ENCODE measurements at places on chromosomes 6 and 20.

DNA sequence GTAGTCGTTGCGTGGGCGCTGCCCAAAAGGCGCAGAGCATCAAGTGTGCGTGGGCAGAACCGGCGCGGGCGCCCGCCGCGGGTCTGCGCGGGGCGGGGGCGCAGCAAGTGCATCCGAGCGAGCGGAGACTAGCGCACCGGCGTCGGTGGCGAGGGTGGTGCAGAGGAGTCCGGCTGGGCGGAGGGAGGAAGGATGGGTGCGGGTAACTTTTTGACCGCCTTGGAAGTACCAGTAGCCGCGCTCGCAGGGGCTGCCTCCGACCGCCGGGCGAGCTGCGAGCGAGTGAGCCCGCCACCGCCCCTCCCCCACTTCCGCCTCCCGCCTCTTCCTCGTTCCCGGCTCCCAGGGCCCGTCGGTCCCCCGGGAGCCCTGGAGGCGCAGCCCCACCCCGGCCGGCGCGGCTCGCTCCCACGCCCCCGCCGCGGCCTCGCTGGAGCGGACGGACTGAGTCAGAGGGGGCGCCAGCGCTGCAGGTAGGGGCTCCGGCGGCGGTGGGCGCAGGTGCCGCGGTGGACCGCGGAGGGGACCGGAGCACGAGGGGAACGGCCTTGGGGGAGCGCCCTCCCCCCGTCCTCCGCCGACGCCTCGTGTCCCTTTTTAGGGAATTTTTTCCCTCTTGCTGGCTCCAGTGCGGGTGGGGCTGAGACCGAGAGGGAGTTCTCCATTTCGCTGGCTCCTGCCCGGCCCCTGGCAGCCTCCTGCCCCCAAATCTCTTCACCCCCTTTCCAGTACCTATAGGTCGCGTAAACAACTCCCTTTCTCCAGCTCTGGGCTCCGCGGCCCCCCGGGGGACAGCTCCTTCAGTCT, 1.6 kb upstream of the DBNDD2 start:
- no peak for DNase-seq

- no peak for DNase-seq
Observed at GRCh38 chr6:100261486-100261885, 203.2 kb downstream of the SIM1 start.

GRCh38 chr6:14386668-14387067, 269.1 kb downstream of the CD83 start:
- no peak for DNase-seq

- DNase-seq: no peak
Observed at GRCh38 chr6:11412616-11413015, 124.9 kb upstream of the TMEM170B start.

GRCh38 chr6:79750806-79751205, 119.7 kb downstream of the SH3BGRL2 start:
- no peak for DNase-seq

- DNase-seq: no peak
Observed at GRCh38 chr6:134183844-134184243, 131.4 kb upstream of the SLC2A12 start.

DNA sequence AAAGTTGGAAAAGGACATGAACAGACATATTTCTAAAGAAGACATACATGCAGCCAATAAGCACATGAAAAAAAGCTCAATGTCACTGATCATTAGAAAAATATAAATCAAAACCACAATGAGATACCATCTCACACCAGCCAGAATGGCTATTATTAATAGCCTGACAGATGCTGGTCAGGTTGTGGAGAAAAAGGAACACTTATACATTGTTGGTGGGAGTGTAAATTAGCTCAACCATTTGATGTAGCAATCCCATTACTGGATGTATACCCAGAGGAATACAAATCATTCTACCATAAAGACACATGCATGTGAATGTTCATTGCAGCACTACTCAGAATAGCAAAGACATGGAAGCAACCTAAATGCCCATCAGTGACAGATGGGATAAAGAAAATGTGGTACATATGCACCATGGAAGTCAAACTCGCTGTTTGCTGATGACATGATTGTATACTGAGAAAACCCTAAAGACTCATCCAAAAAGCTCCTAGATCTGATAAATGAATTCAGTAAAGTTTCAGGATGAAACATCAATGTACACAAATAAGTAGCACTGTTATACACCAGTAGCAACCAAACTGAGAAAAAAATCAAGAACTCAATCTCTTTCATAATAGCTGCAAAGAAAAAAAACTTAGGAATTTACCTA, 196.8 kb downstream of the ADGB start:
- DNase-seq: no peak

GRCh38 chr6:151477726-151478125, 16.1 kb upstream of the CCDC170 start:
- no peak for DNase-seq

GRCh38 chr6:129766959-129767728, 57.2 kb upstream of the ARHGAP18 start:
- peak; percentile 61 for DNase-seq

GRCh38 chr6:25042536-25042935, 106.8 kb upstream of the RIPOR2 start:
- DNase-seq: no peak

DNA sequence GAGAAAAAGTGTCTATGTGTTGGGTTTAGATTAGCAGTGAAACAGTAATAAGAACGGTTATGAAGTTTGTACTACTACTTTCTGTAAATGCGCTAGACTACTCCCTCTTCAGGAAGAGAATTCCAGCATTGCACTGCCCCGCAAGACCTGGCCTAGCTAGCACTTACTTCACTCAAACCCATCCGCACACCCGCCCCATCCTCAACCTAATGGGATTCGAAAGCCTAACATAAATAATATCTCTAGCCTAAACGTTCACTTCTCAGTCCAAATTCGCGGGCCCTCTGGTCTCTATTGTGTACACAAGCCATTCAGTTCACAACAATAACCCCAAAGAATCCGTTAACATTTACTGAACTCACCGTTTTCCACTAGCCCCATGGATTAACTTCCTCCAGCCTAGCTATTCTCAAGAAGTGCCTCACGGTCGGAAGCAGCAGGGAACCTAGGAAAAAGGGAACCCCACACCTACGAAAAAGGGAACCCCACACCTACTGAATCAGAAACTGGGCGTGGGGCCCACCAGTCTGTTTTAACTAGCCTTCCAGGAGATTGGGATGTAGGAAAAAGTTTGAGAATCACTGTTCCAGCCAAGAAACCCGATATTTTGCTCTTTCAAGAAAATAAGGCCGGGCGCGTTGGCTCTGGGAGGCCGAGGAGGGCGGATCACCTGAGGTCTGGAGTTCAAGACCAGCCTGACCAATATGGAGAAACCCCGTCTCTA, 45.4 kb upstream of the BTN3A2 start:
- no peak for DNase-seq

- no peak for DNase-seq
Observed at GRCh38 chr6:109443425-109443950, 3.0 kb downstream of the SMPD2 start.

DNA sequence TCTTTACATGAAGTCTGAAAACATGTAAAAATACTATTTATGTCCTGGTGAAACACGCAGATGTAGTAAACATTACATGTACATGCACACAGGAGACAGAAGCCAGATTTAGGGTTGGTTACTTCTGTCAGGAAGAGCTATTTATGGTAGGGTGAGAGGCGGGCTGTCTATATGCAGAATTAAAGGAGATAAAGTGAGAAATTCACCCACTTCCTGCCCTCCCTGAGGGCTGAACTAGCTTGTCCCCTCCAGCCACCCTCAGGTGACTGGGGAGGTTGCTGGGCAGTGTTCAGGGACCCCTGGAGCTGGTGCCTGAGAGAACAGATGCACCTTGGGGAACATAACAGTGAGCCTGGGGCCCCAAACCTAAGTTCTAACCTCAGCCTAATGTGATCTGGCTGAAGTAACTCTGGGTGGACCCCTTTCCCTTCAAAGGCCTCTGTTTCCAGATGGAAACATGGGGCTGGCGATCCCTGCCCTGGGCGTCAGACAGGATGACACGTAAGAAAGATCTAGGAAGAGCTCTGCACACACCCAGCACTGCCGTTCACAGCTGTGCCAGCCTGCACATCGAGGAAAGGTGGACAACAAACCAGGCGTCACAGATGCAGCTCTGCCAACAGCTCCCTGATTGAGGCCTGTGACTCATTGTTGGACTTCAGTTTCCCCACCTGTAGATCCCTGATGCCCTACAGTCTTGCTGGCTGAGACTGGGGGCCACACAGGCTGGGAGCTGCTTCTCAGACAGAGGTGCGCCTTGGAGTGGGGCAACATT, 1.3 kb downstream of the PI16 start:
- no peak for DNase-seq

- no peak for DNase-seq
Observed at GRCh38 chr20:38143646-38144554, 21.2 kb downstream of the TGM2 start.

DNA sequence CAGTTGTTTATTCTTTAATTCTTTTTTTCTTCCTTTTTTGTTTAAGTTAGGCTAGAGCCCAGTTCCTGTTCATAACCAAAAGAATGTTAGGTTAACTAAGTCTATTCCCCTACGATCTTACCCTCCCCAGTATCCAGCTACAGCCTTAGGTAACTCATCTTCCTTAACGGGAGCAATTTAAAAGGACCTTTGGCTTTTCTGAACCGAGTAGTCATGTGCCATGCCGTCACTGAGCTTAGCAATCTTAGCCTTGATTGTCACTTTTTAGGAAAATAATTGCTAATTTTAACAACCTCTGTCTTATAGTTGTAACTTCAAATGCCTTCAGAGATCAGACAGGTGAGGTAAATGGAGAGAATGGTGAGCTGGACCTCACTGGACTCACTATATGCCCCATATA, 6.2 kb downstream of the METTL24 start:
- no peak for DNase-seq

DNA sequence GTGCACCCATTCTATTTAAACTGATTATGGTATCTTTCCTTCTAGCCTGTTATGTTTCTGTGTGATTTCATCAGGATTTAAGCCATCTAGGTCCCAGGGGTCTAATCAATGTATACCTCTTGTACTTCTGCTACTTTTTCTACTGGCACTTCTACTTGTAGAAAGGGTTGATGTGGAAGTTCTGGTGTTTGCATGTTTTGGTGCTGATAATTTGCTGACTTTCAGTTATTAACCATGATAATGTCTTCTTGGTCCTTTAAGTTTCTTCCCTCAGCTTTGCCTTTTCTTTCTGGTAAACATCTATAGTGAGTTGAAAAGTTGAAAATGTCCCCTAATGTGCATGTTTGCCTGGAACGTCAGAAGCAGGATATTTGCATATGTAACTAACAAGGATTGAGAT, 390.6 kb upstream of the MAP3K7 start:
- no peak for DNase-seq

DNA sequence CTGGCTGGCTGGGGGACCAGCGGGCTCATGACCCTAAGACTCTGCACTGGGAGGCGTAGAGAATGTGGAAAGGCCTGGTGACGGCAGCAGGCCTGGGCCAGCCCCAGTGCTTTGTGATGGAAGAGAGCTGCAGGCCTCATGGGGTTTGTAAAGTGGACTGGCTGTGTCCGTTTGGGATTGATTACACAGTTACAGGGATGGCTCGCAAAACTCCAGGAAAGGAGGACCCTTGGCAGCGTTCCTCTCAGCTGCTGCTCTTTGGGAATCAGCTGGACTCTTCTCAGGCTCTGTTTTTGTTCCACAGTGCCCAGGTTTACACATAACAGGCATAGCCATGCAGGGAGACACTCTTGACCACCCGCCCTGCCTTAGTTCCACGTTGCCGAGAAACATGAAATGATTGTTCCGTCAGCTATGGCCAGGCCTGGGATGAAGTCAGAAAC, 89.0 kb downstream of the SLX4IP start:
- DNase-seq: no peak

GRCh38 chr6:168451805-168452517, 11.0 kb downstream of the SMOC2 start:
- DNase-seq: no peak

DNA sequence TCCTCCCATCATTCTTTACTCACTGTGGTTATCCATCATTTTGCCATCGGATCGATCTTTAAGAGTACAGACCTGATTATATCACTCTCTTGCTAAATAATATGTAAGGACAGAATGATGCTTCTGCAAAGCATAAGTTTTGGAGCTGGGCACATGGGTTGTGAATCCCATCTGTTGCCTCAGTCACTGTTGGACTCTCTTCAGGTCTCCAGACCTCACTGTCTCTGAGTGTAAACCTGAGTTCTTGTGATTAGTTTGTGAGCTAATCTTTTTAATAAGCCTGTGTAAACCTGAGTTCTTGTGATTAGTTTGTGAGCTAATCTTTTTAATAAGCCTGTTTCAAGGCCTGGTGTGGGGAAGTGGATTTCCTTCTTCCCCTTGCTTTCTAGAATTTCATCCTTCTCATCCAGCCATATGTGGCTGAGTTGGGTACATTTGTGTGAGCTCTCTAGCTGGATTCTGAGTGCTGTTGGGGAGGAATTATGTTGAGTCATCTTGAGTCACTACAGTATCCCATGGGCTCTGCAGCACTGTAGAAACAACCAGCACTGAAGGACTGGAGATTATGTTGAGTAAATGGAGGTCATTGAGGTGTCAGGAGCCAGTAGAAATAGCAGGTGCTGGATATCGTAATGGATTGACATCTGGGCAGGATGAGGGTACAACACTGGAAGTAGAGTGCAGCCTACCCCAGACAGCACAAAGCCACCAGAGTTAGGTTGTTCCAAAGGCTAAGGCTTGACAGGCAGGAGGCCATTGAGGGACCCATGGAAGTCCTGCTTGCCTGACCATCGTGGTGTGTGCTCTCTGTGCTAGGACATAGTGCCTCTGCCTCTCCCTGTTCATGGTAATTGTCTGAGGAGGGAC, 52.4 kb downstream of the SCAND1 start:
- DNase-seq: no peak

DNA sequence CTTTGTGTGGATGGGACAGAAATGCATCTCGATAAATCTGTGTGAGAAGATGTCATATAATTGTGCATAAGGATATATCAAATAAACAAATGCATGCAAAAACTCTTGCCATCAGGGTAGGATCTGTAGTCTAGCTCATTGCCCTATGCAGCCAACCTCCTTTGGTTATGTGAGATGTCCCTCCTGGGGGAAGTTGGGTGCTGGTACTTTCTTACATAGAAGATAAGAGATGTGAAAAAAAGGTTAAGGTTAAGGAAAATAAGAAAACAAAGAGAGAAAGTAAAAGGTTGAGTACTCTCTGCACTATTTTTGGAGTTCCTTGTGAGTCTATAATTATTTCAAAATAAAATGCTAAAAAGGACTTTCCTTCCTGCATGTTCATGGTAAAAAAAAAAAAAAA, 30.4 kb downstream of the ZDHHC14 start:
- no peak for DNase-seq

- no peak for DNase-seq
Observed at GRCh38 chr6:111724505-111724904, 118.8 kb upstream of the TRAF3IP2 start.

All from activated T-cell treated with anti-CD3 and anti-CD28 coated beads for 24 hours (primary cell).